ENCODE measurements at places on chromosomes 12 and 14.

GRCh38 chr12:109529691-109530640 is 43.3 kb downstream of the MMAB start:
- no peak for DNase-seq

GRCh38 chr14:80605536-80605935 is 336.0 kb downstream of the CEP128 start:
- DNase-seq = no peak

DNA sequence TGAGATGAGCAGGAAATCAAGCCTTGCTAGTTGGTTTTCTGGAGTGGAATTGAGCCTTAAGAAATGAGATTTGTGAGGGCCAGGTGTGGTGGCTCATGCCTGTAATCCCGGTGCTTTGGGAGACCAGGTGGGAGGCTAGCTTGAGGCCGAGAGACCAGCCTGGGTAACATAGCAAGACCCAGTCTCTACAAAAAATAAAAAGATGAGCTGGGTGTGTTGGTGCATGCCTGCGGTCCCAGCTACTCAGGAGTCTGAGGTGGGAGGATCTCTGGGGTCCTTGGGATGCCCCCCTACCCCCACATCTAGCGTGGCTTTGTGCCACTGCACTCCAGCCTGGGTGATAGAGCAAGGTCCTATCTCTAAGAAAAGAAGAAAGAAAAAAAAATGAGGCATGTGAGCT is 104.2 kb upstream of the RTL1 start:
- DNase-seq = no peak

DNA sequence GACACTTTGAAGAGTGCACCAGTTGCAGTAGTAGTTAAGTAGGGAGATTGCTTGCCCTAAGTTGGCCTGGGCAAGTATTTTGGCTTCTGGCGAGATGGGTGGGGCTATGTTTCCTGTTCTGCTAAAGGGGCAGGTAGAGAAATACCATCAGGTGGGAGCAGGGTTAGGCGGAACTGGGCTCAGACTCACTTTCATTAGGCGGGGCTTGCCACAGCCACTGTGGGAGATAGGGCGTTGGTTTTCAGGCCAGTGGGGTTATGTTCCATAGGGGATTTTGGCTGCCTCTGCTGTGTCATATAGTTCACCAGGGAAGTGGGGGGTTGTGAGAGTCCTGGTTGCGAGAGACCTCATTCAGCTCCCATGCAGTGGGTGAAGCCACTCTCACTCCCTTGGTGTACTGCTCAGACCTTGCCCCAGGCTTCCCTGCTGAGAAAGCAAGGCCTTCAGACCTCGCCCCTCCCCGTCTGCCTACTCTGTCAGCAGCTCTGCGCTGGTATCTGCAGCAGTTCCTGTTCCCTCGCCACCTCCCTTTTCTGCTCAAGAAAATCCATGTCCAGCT is 43.3 kb downstream of the AEBP2 start:
- peak; percentile 19 for DNase-seq

- no peak for DNase-seq
These were observed 5.4 kb downstream of the ITGB7 start for GRCh38 chr12:53201639-53202038.

- no peak for DNase-seq
These were observed 94.1 kb downstream of the MSRB3 start for GRCh38 chr12:65372574-65372973.

- DNase-seq = no peak
These were observed 23.1 kb downstream of the ENTPD5 start for GRCh38 chr14:73995977-73996378.

- DNase-seq = no peak
These were observed 35.8 kb downstream of the FBXO33 start for GRCh38 chr14:39396448-39396847.

- peak; percentile 22 for DNase-seq
These were observed 38.3 kb downstream of the SLC6A15 start for GRCh38 chr12:84874125-84874824.

GRCh38 chr12:12748044-12748443 is 30.9 kb downstream of the CDKN1B start:
- no peak for DNase-seq

DNA sequence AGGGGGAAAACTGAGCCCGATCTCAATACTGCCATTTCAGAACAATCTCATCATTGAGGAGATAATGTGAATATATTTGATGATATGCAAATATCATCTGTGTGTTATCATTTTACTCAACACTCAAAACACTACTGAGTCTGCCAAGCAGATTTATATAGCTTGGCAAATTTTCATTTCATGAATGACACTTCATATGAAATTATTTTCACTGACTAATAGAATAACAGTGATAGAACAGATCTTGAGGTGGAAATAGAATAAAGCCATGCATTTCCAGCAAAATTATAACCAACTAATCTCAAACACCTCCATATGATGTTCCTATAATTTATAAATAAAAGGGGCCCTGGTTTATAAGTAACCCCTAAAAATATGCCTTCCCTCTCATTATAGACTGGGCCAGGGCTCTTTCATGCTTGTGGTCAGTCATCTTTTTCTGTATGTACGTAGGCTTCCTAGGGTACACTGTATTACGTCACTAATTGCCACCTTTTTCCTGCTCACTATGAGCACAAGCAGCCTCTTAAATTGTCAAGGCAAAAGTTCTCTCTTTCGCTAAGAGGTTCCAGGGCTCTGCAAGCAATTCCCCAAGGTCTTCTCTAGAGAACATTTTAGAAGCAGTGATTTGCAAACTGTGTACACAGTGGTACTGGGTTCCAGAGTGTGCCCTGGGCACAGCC is 197.1 kb upstream of the FOXN3 start:
- DNase-seq = no peak

- DNase-seq = no peak
These were observed 564.0 kb downstream of the VRK1 start for GRCh38 chr14:97361181-97361580.

DNA sequence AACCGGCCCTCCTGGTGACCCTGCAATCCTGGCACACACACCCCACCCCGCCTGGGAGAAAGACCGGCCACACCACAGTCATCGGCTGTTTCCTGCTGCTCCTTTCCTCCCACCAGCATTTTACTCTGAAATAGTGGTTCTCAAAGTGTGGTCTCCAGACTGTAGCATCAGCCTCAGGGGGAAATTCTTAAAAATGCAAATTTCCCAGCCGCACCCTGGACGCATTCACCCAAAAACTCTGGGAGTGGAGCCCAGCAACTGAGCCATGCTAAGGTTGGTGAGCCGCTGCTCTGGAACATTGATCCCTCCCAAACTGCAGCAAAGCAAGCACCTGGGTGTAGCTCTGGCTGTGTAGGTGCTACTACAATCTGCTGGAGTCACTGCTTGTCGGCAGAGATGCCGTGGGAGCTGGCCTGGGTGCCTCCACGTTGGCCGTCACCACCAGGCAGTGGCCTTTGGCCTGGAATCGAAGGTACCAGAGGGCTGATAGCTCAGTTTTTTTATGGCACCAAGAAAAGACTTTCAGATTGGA is 38.4 kb upstream of the BCL2L14 start:
- DNase-seq = no peak

GRCh38 chr14:51825926-51826325 is 34.5 kb upstream of the GNG2 start:
- no peak for DNase-seq

DNA sequence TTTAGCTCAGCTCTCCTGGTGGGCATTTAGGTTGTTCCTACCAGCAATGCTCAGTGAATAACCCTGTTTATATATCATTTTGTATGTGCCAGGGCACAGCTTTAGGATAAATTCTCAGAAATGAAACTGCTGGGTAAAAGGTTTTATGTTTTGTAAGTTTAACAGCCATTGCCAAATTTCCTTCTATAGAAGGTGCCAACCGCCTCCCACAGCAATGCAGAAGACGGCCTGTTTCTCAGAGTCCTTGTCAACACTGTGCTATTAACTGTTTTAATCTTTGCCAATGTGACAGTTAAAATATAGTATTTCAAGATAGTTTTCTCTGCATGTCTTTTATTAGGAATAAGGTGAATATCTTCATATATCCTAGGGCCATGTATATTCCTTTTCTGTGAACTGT is 65.0 kb downstream of the PPP1R13B start:
- DNase-seq = no peak

DNA sequence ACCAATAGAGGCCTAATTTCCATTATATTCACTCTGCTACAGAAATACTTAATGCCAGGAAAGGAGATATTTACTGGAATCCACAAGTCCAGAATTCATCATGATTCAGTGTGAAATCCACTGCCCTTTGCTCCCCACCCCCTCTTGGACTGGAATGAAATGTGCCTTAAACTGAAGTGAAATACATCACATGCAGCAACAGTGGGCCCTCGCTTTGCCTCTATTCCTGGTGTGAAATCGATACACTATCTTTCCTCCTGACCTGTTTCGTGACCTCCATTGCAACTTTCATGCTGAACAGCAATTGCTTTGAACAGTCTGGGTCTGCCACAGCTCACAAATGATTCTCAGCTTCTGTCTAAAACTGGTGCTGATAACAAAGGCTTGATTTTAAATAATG is 100.6 kb downstream of the NPAS3 start:
- DNase-seq = no peak

DNA sequence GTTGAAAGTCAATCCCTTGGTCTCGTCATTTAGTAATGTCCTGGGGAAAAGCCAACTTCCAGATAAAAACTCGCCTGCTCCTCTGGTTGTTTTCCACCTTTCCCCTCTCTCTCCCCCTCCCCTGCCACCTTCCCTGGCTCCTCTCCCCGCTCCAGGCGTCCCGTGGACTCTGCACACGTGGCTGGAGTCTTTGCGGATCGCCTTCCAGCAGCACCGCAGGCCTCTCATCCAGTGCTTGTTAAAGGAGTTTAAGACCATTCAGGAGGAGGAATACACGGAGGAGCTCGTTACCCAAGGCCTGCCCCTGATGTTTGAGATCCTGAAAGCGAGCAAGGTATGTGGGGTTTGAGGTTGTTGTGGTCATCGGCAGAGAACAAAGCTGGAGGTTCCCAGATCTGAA is 65.8 kb upstream of the PWP1 start:
- no peak for DNase-seq

GRCh38 chr12:97995559-97995958 is 519.8 kb upstream of the TMPO start:
- no peak for DNase-seq

DNA sequence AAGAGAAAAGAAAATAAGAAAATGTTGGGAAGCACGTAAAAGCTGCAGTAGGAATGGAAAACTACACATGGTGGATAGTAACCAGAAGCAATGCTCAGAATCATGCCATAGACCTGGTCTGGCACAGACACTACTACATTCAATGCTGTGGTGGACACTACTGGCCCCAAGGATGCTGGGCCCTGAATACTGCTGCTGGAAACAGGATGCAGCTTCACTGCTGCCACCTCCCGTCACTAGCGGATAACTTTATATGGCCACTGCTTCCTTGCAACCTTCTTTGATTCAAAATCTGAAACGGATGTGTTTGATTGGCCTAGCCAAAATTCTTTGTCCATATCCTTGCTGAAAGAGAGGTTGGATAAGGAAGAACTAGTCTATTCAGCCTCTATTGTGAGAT is 30.7 kb downstream of the ADCY6 start:
- DNase-seq = no peak

DNA sequence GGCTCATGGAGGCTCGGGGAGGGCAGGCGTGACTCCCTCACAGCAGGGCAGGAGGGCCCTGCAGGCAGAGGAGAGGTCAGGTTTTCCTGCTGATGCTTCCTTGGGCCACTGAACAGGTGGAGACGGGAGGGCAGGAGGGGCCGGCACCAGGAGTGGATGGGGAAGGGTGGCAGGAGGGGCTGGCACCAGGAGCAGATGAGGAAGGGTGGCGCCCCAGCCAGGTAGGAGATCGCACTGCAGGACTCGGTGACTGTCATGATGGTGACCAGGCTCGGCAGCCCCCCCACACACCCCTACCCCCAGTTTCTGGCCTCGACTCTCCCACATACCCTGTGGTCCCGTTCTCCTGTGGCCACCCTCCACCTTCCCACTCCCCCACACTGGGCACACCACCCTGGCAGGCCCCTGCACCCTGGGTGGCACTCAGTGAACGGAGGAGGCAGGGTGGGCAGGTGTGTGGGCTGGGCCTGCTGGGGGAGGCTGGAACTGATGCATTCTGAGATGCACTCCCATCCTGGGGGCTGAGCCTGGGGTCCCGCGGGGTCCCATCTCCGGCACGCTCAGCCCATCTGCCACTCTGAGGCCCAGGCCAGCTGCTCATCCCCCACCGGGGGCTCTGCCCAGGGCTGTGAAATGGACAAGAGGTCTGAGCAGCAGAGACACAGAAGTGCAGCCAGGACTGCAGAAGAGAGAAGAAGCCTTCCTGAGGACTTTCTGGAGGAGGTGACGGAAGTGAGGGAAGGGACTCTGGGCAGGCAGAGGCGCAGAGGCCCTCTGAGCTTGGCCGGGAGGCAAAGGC is 2.8 kb downstream of the NUDT14 start:
- no peak for DNase-seq

- no peak for DNase-seq
These were observed 12.8 kb downstream of the PSMA6 start for GRCh38 chr14:35304812-35305462.

DNA sequence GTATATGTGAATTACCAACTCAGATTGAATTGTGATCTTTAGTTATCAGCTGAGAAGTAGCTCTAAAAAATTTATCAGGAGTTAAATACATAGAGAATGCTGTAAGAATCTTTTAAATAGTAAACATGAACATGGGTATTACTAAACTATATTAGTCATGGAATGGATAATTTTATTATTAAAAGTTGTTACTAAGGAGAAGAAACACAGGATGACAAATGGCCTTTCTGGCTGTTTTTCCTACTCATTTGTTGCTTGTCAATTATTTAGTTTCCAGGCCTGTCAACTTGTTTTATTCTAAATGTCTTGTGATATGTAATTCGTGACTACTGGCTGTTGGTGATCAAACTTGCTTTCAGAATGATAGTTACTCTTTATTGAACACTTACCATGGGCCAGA is 58.7 kb downstream of the KTN1 start:
- no peak for DNase-seq

GRCh38 chr12:118328486-118329330 is 44.0 kb downstream of the TAOK3 start:
- no peak for DNase-seq

- DNase-seq = no peak
These were observed 1106.9 kb downstream of the TMTC2 start for GRCh38 chr12:83793616-83794015.

DNA sequence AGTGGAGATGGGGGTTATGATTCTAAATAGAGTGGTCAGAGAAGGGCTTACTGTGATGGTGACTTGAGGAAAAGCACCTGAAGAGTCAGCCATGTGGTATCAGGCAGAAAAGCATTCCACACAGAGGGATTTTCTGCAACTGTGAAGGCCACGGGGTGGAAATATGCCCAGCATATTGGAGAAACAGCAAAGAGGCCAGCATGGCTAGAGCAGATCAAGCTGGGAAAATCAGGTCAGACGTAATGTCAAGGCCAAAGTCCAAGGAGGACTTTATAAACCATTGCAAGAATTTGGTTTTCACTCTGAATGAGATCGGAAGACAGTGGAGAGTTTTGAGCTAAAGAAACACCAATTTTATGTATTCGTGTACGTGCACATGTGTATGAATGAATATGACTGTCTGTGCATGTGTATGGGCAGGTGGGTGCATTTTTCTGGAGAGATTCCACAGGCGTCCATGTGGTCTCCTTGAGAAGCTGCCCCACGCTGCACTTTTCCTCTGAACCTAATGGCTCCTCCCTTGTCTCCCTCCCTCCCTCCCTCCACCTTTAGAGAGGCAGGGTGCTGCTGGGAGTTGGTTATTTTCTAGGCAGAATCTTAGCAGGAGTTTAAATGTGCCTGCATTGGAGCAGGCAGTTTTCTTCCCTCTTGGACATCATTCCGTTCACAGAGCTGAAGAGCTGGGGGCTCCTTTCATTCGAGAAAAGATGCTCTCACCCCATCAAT is 97.4 kb upstream of the PPP4R3A start:
- DNase-seq = no peak

Measured in foreskin keratinocyte (primary cell).